ENCODE measurements at places on chromosomes 5 and 9. TPM values are rescaled to one million over a fixed set of nuclear protein-coding genes. Genes with fewer than 3 reads are reported as not detected.

DNA sequence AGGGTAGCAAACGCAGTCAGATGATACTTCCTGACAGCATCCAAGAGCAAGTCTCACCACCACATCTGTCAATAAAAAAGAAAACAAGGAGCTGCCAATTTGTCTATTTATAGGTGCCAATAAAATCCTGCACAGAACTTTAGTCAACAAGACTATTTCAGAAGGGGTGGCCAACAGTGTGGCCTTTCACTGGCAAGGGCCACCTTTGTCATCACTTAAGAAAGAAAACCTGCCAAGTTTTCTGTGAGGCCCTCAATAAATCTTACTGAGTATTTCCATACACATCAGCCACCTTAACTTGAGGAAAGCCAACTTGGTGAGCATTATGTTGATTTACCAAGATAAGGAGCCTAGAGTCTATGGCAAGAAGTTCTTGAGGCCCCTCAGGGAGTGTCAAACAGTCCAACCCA, 312.3 kb downstream of the ENC1 start:
- DNase-seq = no peak

DNA sequence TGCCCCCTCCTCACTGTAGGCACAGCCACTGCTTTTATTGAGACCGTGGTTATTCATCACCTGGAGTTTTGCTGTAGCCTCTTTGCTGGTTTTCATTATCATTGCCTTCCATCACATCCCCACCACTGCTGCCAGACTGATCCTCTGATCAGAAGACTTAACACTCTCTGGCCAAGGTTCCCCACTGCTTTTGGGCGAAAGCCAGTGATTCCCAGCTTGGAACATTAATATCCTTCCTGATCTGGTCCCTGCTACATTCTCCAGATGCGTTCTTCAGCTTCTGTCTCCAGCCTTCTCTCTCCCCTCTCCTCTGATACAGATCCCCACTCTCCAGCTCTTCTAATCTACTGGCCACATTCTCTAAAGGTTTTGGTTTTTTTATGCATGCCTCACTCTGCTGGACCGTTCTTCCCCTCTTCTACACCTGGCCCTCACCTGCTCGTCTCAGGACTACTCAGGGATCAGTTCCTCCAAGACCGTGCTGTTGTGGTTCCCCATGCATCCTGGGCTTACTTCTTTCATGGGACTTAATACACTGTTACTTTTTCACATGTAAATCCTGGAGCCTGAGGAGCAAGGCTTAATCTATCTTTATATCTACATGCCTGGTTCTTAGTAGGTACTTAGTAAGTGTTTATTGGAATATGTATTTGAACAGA, 115.0 kb downstream of the PRKACG start:
- no peak for DNase-seq

Gene NEUROG1
- polyA plus RNA-seq = not detected

- peak; percentile 47 for DNase-seq
Measured at GRCh38 chr9:81374459-81375186, 314.7 kb downstream of the TLE1 start.

- no peak for DNase-seq
Measured at GRCh38 chr9:130992682-130993032, 16.3 kb upstream of the LAMC3 start.

- no peak for DNase-seq
Measured at GRCh38 chr9:35116539-35116897, 856 bp upstream of the ATOSB start.

Gene PCDHA13
- polyA plus RNA-seq = not detected

Gene MGAT4B
- 28.9 TPM for polyA plus RNA-seq

DNA sequence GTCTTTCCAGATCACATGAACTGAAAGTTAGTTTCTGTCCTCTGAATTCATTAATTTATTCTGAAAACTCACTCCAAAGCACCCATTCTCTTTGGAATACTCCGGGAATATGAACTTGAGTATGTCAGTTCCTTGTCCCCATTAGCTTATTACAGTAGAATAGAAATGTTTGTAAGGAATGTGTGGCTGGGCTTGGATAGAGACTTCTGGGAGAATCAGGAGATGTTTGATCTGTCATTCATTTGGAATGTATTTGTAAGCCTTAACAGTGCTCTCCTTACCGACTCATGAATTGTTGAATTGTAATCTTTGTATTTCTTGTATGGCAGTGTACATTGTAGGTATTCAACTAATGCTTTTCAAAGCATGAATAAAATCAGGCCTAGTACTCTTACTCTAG, 548.4 kb downstream of the LRRC70 start:
- DNase-seq = peak; percentile 53

Gene SPAG8
- polyA plus RNA-seq = 1.3 TPM

DNA sequence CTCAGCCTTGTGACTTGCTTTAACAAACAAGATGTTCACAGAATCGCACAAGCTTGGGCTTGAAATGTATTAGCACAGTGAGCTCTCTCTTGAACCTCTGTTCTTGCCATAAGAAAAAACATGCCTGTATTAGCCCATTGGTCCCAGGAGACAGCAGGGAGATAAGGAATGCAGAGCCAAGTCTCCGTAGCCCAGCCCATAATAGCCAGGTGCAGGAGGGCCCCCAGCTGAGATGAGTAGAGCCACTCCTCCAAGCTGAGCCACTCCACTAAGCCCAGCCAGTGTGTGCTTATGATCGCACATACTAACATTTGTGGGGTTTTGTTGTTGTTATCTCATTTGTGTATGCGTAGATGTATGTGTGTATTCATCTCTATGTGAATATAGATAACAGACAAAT, 21.6 kb upstream of the SVEP1 start:
- DNase-seq = no peak

DNA sequence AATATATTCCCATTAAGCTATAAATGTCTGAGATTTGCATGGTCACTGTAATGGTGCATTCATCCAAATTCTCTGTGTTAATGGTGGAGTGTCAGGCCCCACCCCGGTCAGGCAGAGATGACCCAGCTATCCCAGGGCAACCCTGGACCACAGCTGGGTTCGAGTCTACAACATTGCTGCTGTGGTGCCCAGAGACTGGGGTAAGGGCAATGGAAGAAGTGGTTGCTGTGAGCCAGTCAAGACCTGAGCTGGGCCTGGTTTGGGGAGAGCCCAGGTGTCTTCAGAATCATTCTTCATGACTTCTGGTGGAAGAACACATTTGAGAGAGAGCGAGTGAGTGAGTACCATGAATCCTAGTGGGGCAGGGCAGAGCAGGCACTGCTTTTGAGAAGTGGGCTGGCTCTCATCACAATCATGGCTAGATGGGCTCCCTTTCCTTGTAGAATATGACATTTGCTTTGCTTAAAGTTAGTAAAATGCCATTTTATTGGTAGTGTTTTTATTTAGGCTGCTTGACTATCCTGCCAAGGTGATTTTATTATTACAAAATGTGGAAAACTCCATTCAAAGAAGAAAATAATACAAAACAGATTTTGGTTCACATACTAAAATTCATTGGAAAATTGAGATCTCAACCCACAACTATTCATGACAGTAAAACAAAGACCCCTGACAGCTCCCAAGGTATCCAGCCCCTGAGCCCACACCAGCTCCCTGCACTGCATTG, 125.8 kb upstream of the SLC25A48 start:
- no peak for DNase-seq

All from GM23248 (cell line).